ENCODE measurements at places on chromosomes 16 and 17. TPM values are rescaled to one million over a fixed set of nuclear protein-coding genes. Genes with fewer than 3 reads are reported as not detected.
A peak's percentile ranks its signal among the peaks of the same experiment; 100 is the strongest.

GRCh38 chr17:44906010-44906646 lies 6.9 kb upstream of the EFTUD2 start:
- peak; percentile 77 for DNase-seq

The SKAP1 gene
- polyA plus RNA-seq: not detected

The TGFB1I1 gene
- 73.3 TPM for polyA plus RNA-seq

GRCh38 chr16:7343243-7343642 lies 10.6 kb downstream of the RBFOX1 start:
- no peak for DNase-seq

GRCh38 chr16:52631711-52632110 lies 84.8 kb upstream of the TOX3 start:
- DNase-seq: no peak

DNA sequence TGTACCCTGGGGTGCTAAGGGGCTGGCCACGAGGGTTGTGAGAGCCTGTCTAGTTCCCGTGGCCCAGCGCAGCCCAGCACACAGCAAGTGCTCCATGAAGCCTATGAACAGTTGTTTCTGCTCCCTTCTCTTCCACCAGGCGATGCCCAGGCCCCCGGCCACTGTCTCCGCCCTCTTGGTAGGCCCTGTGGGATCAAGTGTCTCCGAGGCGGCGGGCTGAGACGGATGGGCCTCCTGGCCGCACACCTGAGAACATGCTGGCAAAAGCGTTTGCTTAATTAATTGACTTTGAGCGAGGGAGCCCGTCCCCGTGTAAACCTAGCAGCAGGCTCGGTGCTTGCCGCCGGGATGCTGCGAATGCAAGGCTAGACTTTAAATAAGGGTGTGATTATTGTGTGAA lies 129.7 kb upstream of the GSE1 start:
- no peak for DNase-seq
